ENCODE measurements at places on chromosomes 6 and 20.
A peak's percentile ranks its signal among the peaks of the same experiment; 100 is the strongest.

DNA sequence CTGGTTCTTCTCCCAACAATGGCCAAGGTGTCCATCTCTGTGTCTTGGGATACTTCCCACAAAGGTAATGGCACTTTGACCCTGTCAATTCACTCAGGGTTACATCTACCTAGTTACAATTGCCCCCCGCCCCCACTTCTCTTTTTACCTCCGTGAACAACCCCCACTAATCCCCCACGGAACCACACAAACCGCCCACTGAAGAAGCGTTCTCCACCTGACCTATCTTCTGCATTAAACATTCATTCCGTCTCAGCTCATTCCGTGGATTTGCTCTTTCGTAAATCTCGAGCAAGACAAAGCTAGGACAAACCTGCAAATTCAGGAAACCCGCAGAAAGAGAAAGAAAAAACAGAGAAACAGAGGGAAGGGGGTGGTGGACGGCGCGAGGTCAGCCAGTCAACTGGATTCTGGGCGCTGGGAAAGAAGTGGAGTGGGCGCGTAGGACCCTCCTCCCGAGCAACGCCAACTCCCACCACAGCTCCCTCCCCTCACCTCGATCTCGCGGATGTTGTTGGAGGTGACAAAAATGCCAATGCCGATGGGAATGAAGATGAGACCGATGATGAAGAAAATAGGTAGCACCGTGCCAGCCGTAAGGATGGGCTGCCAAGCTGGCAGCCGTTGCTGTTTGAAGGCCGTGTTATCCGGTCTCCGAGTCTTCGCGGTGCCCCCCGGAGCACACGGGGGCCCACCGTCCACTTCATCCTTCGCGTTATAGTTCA lies 523 bp downstream of the TMEM30A start:
- peak; percentile 7 for DNase-seq

DNA sequence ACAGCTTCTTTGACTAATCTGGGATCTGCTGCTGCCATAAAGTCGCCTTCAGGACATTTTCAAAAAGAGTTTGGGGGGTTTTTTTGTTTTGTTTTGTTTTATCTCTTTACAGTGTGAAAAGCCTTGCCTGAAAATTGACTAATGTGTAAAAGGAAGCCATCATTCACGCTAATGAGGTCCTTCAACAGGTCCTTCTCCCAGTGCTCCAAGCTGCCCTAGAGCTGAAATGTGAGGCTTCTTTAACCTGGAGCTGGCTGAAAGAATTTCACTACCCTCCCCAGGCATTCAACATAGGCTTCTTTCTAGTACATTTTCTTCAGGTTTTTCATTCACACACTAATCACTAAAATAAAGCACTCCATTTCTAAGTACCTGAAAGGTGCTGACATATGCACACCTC lies 145.1 kb upstream of the PRDM1 start:
- no peak for DNase-seq

DNA sequence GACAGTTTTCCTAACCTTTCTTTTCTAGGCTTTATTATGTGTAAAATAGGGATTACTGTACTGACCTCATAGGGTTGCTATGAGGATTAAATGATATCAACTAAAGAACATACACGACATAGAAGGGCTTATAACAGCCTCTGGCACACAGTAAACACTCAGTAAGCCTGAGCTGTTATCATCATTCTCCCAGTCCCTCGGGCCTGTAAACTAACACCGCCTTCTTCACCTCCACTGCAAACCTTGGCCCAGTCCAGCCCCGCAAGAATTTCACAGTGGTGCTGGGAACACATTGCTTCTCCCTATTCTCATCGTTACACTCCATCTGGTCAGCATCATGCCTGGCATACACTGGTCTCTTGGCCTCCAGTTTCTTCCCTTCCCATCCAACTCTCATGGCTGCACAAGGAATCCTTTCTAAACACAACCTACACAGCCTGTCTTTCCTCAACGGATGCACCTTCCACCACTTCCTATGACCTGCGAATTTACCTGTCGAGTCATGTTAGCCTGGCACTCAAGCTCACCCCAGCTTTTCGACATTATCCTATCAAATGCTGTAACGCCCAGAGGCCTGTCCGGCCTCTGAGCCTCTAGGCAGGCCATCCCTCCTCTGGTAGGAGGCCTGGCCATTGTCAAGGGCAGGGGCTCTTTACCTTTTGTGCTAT lies 92.1 kb downstream of the FYN start:
- no peak for DNase-seq

- DNase-seq, result peak; percentile 53
These were observed 88.8 kb upstream of the NFATC2 start for GRCh38 chr20:51631011-51631950.

DNA sequence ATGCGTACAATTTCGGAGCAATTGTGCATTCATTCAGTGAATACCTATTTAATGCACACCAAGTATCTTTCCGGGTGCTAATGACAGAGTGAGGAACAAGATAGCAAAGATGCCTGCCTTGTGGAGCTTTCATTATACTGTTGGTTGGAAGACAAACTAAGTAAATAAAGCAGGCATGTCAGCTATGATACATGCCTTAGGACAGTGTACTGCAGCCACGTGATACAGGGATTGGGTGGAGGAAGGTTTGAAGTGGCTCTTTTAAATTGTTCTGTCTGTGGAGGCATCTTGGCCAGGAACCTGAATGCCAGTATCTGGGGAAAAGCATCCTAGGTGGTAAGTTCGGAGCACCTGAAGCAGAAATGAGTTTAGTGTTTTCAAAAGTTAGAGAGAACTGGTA lies 3.0 kb upstream of the OTOR start:
- no peak for DNase-seq

- DNase-seq, result no peak
These were observed 121.1 kb downstream of the TNFRSF21 start for GRCh38 chr6:47188588-47189021.
